Activated CD4-positive, alpha-beta T cell treated with anti-CD3 and anti-CD28 coated beads for 24 hours (primary cell): ENCODE measurements at places on chromosomes 4 and X.

DNA sequence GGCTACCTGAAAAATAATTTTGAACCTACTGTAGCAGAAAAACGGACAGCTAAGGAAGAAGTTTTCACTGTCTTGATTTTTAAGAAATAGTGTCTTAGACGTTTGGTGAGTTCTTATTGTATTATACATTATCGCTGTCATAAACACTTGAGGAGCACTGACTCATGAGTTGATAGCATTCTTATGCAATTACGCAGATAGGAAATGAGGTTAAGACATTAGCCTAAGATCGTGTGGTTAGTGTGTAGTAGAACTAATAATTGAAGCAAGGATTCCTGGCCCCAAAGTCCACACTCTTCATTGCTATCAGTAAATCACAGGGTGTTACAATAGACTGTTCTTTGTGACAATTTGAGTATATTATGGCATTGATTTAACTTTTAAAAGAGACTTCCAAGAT is 238.1 kb downstream of the ARAP2 start:
- no peak for DNase-seq

GRCh38 chr4:23788460-23788859 is 101.4 kb downstream of the PPARGC1A start:
- no peak for DNase-seq

DNA sequence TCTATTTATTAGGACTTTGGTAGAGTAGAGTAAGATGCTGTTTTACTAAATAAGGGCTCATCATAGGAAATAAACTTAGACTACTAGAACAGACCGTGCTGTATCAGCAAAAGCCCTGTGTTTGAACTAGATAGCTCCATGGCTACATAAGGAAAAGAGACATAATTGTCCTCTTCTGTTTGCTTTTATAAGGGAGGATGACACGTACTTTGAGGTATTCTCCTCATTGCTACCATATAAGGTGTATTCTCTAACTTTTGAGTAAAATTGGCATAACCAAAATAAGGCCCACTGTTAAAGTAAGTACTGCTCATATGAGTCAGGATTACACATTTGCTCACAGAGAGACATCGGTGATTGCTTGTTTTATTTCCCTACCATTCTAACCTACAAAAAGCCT is 64.3 kb downstream of the PDLIM5 start:
- no peak for DNase-seq

- no peak for DNase-seq
Measured at GRCh38 chr4:25814301-25815136, 48.3 kb downstream of the SEL1L3 start.

DNA sequence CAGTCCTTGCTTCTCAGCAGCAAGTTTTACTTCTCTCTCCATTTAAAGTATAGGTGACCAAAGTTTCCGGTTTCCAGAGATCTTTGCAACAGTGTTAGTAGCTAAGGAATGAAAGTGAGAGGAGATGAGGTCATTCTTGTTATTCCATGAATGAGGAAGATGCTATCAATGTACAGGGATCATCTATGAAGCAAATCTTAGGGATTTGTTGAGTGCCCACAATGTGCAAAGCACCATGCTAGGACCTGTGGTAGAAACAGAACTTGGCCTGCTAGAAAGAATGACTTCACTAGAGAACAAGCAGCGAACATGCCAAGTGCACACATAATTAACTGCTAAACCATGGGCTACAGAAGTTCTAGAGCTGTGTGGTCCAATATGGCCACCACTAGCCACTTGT is 112.5 kb downstream of the MID1 start:
- DNase-seq: no peak

DNA sequence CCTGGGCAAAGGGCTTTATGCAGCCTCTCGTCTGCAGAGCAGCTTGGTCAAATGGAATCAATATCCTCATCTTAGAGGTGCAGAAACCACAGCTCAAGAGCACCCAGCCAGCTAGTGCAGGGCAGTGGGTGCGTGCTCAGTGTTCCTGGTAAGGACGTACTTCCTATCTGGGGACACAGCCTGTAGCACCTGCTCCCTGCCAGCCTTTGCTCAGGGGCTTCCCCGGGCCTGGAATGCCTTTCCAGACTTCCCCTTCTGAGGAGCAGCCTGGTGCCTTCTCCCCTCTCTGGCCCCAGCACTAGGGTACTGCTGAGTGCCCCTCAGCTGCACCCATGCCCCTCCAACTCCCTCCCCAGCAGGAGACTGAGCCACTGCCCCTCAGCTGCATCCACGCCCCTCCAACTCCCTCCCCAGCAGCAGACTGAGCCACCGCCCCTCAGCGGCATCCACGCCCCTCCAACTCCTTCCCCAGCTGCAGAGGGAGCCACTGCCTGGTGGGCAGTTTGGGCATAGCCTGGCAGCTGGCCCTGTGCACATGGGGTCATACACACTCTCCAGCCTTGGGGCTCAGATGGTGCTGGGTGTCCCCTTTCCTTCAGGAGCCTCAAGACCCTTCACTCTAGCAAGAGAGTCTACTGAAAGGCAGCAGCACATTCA is 42.2 kb upstream of the AFAP1 start:
- DNase-seq: no peak

DNA sequence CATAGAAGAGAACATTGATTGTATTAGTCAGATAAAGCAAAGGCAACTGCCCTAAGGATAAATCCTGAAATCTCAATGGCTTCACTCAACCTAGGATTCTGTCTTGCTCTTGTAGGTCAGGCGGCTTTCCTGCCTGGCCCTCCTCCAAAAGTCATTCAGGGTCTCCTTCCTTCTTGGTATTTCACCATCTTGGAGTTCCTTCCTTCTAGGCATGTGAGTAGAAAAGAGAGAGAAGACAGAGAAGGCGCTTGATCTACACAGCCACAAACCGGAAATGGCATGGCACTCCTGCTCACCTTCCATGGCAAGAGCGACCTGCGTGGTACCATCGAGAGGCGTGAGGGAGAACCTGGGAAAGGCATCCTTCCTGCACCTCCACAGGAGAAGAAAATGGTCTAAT is 45.3 kb upstream of the HELT start:
- no peak for DNase-seq
